GM12878 (cell line): ENCODE measurements at places on chromosomes 7 and 10.

DNA sequence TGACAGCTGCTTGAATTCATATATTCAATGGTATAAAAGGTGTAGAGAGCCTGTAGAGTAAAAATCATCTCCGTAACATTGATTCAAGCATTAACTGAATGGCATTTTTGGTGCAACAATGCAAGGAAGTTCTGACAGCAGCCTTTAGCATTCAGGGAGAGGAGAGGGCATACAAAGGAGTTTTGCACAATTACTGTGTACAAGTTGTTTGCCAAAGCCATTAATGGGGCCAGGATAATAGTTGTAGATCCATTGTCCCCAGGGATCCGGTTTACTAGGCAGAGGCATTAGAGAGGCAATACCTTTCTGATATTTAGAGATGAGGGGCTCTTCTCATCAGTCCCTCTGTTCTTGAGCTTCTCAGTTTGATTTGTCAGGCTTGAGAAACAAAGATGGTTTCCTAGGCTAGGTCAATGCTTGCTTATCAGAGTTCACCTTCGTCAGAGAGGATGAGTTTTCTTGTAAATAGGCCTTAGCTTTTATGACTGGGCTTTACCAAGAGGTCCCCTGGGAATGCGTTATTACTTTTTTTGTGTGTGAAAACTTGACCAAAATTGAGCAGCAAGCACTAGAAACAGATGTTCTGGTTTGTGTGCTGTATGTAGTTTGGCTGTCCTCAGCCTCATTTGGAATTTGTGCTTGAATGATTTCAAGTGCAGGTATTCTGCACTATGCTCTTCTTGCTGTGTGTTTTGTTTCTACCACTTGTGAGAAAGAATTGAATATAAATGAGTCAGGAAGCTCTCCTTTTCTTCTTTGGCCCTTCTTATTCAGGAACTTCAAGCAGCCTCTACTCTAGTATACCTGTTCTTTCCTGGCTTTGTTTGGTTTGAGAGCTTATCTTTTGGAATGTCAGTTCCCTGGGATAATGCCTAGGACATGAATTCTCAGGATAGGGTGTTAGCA is 32.0 kb downstream of the SND1 start:
- peak; percentile 82 for DNase-seq

DNA sequence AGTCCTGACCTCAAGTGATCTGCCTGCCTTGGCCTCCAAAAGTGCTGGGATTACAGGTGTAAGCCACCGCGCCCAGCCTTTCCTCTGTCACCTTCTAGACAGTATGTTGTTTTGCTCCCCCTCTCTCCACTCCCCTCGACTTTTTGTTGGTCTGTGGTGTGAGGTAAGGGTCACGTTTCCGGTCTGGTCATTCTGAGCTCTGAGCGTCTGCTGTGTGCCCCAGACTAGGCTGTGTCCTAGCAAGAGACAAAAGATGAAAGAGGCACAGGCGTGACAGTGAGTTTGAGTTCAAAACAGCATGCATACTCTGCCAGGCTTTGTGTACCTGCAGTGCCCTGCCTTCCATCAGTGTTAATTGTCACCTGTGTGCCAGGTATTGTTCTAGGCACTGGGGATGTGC is 87.4 kb upstream of the PPIF start:
- no peak for DNase-seq

GRCh38 chr10:13661256-13661655 is 74.5 kb downstream of the PRPF18 start:
- no peak for DNase-seq

DNA sequence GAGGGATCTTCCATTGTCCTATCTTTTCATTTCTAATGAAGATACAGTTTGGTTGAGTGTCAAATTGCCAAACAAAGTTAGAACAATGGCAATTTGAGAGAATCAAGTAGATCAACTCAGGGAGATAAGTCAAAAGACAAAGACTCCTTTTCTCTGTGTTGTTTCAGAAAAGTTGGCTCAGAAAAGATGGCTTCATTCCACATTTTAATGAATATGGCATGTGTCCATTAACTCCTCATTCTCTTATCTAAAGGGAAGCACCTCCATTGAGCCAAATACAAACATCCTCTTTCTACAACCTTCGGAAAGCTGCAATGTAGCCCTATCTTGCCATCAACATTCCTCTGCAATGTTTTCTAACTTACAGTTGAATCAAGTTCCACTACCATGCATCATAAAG is 939.0 kb upstream of the C7orf33 start:
- no peak for DNase-seq

DNA sequence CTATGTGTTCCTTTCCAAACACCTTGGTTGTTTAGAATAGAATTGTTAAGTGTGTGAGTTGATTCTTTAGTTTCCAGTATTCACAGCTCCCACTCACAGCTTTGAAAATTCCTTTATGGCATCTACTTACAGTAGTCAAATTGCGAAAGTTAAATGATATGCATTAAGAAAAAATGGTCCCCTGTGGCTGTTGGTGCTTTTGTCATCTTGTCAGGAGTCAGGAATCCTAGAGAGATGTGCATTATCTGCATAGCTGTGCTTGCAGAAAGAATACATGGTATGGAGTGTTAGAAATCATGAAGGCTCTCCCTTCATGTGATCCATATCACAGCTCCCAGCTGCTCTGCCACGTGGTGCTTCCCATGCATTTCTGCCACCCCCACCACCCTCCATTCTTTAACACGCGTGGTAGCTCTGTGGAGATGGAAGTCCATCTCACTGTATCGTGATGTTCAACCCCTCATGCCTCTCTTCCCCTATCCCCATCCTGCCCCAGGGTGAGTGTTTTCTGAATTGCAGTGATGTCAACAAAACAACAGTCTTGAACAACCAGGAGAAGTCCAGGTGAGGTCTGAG is 29.2 kb upstream of the CTTNBP2 start:
- DNase-seq: no peak

- DNase-seq: no peak
Measured at GRCh38 chr10:28592953-28593352, 60.0 kb downstream of the WAC start.

- no peak for DNase-seq
Measured at GRCh38 chr7:37354656-37355131, 94.0 kb downstream of the ELMO1 start.

- DNase-seq: no peak
Measured at GRCh38 chr10:94343151-94343550, 19.6 kb downstream of the NOC3L start.

DNA sequence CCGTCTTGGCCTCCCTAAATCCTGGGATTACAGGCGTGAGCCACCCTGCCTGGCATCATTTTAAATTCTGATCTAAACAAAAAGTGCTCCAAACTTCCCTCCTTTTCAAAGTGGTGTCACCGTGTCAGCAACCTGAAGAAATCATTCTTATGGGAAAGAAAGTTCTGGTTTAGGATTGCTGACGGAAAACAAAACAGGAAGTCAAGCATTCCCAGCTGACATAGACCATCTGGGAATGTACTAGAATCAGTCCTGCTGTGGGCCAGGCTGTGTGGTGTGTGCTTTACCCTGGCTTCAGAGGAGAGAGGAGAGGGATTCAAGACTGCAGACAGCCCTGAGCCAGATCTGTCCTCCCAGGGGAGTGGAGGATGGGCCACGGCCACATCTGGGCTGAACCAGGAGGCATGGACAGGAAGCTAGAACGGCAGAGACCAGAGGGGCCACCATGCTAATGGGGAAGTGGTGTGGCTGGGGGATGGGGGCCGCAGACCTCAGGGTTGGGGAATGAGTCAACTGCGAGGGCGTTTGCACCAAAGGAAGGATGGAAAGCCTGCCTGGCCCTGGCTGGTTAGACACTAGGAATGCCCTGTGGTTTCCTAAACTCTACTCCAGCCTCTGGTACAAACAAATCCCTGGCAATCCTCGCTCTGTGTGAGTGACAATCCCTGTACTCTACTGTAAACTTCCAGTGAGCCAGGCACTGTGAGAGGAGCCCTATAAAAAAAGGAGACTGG is 16.7 kb upstream of the CLIP2 start:
- DNase-seq: peak; percentile 97

- DNase-seq: peak; percentile 57
Measured at GRCh38 chr10:13750299-13751190, 163.8 kb downstream of the PRPF18 start.

- no peak for DNase-seq
Measured at GRCh38 chr10:33477291-33478088, 143.0 kb upstream of the NRP1 start.

GRCh38 chr7:110888641-110889040 is 202.3 kb upstream of the LRRN3 start:
- DNase-seq: no peak

DNA sequence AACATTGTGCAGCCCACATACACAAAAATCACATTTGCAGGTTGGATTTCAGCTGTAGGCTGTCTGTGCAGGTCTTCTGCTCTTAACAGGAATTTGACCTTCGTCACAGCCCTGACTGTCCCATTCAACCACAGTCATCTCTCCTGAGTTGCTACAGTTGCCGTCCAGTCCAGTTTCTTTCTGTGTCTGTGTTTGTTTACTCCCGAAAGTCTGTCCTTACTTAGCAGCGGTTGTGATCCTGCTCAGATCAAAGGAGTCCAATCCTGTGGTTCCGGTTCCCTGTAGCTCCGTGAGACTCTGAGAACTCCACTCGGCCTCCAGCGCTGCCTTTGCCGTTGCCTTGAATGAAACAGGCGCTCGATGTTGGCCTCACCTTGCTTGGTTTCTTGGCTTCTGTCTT is 111.6 kb upstream of the GATA3 start:
- DNase-seq: no peak

DNA sequence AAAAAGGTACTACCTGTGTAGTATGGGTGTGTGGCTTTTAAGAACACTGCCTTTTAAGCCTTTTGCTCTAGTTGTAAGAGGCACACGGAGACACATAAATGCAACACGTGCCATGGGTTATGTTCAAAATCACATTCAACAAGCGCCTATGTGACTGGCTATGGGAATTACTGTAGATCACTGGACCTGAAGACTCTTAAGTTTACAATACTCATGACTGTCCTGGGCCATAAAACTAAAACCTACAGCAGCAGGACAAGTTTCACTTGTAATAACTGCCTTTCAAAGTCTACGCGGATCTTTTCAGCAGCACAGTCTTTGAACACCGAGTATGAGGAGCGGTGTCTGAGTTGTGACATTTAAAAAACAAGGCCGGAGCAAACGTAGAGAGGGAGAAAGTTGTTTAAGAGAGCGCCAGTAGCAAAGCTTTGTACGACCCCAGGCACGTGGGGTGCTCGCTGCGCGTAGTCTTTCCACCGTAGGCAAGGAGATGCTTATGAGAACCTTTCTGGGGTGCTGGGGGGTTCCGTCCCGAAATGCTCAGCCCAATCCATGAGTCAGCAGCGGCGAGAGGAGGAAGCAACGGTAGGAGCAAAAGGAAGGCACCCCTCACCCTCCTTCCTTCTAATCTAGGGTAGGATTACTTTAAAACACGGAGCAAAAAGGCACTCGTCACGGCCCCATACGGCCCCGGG is 662 bp downstream of the DNAJC2 start:
- DNase-seq: no peak

GRCh38 chr7:2099048-2099957 is 133.4 kb downstream of the MAD1L1 start:
- no peak for DNase-seq

- DNase-seq: no peak
Measured at GRCh38 chr10:73888514-73888913, 14.2 kb upstream of the CAMK2G start.

DNA sequence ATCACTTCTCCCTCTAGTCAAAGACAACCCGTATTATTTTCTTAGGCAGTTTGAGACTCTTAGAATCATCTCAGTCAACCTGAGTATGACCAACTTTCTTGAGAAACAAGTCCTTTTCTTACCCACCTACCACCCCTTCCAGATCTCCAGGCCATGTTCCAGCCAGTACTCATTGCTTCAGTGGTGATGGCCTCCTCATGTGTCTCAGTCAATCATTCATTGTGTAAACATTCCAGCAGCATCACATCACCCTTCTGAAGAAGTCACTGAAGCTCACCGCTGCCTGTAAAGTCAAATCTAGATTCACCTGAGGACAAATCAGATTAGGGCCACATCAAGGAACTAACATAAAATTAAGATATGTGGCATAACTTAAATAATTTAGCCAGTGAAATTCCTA is 467.2 kb upstream of the NRP1 start:
- DNase-seq: no peak

- no peak for DNase-seq
Measured at GRCh38 chr7:95421000-95421846, 13.6 kb downstream of the PON2 start.

- DNase-seq: no peak
Measured at GRCh38 chr7:5397736-5398135, 25.9 kb downstream of the TNRC18 start.

- no peak for DNase-seq
Measured at GRCh38 chr10:10600004-10600403, 417.7 kb upstream of the CELF2 start.

GRCh38 chr10:61480208-61480607 is 27.0 kb upstream of the TMEM26 start:
- DNase-seq: no peak

DNA sequence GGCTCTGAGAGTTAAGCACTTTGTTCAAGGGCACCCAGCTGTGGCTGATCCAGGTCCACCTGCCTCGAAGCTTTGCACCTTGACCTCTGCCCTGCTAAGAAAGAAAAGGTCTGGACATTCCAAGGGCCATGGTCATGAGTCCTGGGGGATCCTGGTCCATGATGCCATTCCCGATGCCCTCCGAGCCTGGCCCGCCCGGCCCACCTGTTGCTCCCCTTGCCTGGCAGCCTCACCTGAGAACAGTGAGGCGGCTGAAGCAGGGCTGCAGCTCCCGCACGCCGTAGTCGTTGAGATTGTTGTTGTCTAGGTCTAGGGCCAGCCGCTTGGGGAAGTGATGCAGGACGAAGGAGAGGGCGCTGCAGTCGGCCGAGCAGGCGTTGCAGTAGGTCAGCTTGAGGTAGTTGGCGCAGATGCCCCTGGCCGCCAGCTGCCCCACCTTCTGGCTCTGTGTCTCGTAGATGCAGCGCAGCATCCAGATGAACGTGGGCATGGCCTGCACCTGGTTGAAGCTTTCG is 27.5 kb downstream of the NOD1 start:
- no peak for DNase-seq

DNA sequence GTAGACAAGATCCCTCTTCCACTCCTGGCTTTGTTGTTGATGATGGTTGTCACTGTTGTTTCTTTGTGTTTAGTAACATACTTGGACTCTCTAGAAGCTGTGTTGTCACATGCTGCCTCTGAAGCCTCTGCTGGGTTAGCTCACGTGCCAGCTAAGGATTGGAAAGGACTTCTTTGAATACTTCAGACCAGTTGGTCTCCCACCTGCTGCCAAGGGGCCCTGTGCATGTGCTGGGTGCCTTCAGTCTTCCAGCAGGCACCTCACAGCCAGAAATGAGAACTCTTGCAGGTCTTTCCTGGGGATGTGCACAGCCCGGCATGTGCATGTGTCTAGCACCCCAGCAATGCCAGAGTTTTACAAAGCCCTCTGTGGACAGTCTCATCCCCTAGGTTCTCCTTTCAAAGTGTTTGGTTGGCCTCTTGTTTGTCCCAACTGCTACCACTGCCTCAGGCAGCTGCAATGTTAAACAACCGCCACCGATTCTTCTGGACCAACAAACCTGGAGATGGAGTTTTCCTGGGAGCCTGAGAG is 21.7 kb upstream of the NCAPG2 start:
- no peak for DNase-seq

DNA sequence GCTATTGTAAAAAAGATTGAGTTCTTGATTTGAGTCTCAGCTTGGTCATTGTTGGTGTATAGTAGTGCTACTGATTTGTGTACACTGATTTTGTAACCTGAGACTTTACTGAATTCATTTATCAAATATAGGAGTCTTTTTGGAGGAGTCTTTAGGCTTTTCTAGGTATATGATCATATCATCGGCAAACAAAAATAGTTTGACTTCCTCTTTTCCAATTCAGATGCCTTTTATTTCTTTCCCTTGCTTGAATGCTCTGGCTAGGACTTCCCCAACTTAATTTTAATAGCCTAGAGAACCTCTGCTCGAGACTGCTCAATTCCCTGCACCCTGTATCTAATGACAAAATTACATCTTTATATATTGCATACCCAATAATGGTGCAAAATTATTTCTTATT is 154.4 kb downstream of the CCDC7 start:
- no peak for DNase-seq
